ENCODE measurements at places on chromosomes 1 and 21. TPM values are rescaled to one million over a fixed set of nuclear protein-coding genes. Genes with fewer than 3 reads are reported as not detected.

The SMPDL3B gene
- not detected for total RNA-seq

The SLC2A1 gene
- total RNA-seq = 164 TPM

The GPA33 gene
- not detected for total RNA-seq

The TAL1 gene
- total RNA-seq = not detected

The FAM131C gene
- not detected for total RNA-seq

GRCh38 chr1:110133436-110133835 lies 16.9 kb upstream of the SLC6A17 start:
- no peak for DNase-seq

DNA sequence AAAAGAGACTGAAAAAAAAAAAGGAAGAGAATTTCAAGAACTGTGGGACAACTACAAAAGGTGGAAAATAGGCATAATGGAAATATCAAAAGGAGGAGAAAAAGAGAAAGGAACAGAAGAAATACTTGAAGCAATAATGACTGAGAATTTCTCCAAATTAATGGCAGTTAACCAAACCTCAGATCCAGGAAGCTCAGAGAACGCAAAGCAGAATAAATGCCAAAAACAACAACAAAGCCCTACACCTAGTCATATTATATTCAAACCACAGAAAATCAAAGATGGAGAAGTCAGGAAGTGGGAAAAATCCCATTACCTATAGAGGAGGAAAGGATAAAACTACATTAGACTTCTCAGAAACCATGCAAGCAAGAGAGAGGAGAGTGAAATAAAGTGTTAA lies 20.7 kb upstream of the AHCYL1 start:
- DNase-seq = no peak

DNA sequence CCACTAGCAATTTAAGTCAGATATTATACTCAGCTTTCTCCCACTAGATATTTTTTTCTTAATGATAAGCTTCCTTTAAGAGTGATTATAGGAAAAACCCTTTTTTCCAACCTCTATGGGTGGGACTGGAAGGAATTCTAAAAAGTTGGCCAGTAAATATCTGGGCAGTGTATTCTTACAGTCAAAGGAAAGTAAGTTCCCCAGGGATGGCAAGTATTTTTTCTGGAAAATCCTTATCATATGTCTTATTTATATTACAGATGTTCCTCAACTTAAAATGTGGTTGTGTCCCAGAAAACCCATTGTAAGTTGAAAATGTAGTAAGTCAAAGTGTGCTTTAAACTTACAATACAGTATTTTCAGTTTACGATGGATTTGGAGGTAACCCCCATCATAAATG lies 29.2 kb downstream of the CMPK1 start:
- DNase-seq = no peak

GRCh38 chr1:5503556-5504363 lies 488.5 kb downstream of the NPHP4 start:
- DNase-seq = no peak

DNA sequence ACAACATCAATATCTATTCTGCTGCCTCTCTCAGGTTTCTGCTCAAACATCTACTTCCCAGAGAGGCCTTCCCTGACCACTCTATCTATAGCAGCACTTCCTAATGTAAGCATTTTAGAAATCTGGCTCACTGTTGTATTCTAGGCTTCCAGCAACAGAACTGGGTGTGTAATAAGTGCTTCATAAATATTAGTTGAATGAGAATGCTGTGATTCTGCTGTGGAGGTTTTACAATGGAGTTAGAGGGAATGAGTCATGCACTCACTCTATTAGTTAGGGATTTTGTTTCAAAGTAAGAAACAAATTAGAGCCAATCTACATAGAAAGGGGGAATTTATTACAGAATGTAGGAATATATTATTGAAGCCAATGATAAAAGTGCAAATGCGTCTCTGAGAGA lies 38.6 kb upstream of the SLC35F3 start:
- no peak for DNase-seq

DNA sequence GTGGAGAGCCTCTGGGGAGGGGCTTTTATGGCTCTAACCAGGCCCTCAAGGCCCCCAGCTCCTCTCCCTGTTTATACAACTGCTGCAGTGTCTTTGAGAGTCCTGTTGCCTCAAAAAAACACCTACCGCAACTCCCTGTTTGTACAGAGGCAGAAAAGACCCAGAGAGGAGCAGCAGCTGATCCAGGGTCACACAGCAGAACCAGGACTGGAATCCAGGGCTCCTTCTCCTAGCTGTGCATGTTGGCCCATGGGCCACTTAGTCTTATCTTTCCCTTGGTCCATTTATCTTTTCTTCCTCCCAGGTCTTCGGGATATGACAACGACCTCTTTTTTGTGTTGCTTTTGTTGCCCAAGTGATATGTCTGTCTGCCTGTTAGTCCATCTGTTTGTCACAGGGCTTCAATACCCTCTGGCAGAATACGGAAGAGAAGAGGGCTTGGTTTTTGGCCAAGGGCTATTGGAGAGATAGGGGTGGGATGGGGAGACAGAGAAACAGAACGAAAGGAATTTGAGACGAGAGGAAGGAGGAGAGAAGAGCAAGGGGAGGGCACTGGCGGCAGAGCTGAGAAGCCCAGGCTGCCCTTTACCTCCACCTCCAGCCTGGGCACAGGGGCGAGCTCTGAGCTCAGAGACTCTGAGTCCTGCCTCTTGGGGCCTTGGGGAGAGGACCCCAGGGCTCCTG lies 33.5 kb upstream of the WASF2 start:
- DNase-seq = no peak

- no peak for DNase-seq
These were observed 90.6 kb downstream of the ATP6V1G3 start for GRCh38 chr1:198449727-198450433.

- no peak for DNase-seq
These were observed 6.9 kb upstream of the MX1 start for GRCh38 chr21:41418956-41419680.

DNA sequence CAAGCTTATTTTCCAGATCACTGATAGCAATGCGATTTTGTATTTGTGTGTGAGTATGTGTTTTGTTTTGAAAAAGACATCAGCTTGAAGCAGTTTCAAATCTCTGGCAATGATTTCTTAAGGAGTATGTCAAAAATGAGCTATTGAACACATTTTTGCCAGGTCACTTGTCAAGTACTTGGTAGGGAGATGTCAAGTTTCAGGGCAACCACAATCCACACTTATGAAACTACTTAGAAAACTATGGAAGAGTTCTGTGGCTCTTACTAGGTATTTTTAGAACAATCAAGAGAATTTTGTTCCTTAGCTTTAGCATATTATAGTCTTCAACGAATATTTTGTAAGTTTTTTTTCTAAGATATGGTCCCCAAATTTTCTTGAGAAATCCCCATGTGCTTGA lies 318.8 kb upstream of the ZRANB2 start:
- no peak for DNase-seq

- no peak for DNase-seq
These were observed 6.8 kb upstream of the PEAR1 start for GRCh38 chr1:156886583-156887281.

- DNase-seq = no peak
These were observed 8.4 kb downstream of the LRRC3 start for GRCh38 chr21:44463724-44464123.

GRCh38 chr1:228778026-228778425 lies 42.7 kb downstream of the RHOU start:
- no peak for DNase-seq

DNA sequence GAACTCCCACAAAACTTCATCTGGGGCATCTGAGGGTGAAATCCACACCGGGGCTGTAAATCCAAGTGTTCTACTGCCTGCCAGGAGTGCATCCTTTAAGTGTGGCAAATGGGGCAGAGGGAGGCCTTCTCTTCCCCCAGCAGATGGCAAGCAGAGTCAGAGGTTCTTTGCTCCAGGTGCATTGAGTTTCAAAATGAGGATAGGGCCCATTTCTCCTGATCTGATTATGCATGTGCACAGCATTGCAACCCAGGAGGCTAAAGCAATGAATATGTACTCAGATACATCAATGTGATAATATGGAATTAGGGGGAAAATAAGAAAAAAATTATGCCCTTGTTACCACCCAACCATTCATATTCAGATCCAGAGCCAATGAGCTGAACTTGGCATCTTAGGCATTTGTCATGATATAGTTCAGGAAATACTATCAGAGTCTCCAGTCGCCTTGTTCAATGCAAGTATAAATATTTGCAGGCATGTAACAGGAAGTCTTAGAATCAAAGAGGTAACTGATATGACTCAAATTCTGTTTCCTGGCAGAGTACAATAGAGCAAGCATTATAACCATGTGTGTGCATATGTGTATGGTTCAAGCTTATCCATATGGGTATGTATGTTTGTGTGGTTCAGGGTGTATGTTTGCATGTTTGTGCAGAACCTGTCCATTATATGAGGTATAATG lies 473.8 kb upstream of the PKN2 start:
- DNase-seq = no peak

GRCh38 chr1:197181982-197182381 lies 35.5 kb upstream of the ASPM start:
- no peak for DNase-seq

- no peak for DNase-seq
These were observed 1.7 kb upstream of the LAMB3 start for GRCh38 chr1:209653915-209654351.

GRCh38 chr1:93587354-93587753 lies 94.3 kb downstream of the BCAR3 start:
- DNase-seq = no peak

DNA sequence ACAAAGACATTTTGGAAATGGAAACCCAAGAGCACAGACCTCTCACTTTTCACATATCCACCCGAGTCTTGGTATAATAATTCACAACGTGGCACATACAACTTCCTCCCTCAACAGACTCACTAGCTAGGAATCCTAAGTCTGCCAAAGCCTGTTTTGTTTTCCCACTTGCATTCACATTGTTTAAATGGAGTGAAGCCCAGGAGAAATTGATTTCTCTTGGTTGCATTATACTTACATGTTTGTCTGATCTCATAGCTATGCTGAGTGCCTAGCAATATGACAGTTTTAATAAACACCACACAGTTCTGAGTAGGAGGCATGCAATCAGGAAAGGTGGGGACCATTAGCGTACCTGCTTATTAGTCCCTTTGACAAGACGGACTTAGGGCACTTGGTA lies 348.6 kb upstream of the ADGRL4 start:
- no peak for DNase-seq

GRCh38 chr1:2906085-2906484 lies 104.6 kb upstream of the TTC34 start:
- DNase-seq = no peak

DNA sequence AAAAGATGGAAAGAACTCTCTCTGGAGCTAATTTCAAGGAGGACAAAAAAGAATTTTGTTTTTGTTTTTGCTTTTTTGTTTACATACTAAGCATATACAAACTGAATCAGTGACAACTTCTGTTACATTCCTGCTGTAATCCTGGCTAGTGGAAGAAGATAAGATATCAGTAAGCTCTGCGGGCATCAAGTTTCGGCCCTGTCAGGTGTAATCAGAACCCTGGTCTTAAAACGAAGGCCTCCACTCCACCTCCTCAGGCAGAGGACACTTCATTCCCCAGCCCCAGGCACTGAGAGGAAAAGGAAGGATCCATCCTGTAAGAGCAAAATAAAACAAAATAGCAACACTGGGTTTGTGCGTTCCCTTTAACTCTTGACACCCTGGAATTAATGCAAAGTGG lies 88.9 kb upstream of the ARHGAP29 start:
- peak; percentile 25 for DNase-seq

DNA sequence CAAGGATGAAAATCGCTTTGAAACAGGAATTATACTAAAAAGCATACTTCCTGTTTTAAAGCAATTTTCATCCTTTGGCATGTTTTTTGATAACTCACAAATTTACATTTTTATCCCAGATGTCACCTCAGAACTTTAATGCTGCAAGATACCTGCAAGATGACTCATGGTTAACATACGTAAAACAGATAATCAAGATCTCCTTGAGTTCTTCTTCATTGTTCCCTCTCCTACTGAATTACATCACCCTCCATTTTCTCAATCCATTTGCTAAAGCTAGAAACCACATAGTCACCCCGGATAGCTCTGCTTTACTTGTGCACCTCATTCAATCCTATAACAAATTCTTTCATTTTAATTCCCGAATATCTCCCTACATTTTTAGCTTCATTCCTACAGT lies 1114.2 kb downstream of the PLA2G4A start:
- DNase-seq = no peak

DNA sequence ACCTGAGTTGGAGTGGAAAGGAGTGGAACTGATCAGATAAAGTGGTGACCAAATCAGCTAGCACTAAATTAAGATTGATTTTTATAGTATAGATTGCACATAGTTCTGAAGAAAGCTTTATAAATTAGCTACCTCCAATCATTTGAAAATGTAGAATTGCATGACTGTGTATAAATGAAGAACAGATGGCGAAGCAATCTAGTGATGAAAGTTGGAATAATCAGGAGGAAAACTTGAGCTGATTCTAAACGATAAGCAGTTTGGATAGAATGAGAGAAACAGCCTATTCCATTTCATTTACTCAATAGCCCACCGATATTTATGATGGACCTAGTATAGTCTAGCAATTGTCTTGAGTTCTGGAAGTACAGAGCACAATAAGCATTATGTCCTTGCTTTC lies 661.5 kb downstream of the PLA2G4A start:
- DNase-seq = no peak

- DNase-seq = no peak
These were observed 130.6 kb downstream of the IGSF21 start for GRCh38 chr1:18238190-18238589.

- DNase-seq = peak; percentile 89
These were observed 1.5 kb upstream of the KRTAP10-6 start for GRCh38 chr21:44593598-44594405.

GRCh38 chr1:15225461-15225860 lies 21.6 kb upstream of the FHAD1 start:
- DNase-seq = no peak

DNA sequence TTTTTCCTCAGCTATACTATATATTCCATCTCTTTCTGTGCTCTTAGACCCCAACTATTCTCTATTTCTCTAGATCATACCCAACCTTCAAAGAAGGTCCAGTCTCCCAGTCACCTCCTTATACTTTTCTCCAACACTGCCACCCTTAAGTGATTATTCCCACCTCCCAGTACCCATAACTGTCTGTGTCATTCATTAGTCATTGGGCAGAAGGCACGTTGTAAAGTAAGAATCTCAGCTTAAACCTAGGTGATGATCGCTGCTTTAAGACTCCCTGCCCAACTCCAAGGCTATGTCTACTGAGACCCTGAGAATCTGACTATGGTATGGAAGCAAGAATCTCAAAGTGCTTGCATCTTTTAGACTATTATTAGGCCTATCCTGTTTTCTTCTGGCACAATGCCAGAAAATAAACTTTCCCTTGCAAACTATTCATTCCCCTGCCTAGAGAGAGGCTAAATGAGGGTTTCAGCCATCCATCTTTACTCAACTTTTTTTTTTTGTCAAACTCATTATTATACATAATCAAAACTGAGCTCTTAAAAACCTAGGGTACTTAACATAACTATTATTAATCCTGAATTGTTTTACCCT lies 174.3 kb upstream of the DPT start:
- no peak for DNase-seq

- peak; percentile 40 for DNase-seq
These were observed 104.8 kb upstream of the POU3F1 start for GRCh38 chr1:38151399-38151798.

DNA sequence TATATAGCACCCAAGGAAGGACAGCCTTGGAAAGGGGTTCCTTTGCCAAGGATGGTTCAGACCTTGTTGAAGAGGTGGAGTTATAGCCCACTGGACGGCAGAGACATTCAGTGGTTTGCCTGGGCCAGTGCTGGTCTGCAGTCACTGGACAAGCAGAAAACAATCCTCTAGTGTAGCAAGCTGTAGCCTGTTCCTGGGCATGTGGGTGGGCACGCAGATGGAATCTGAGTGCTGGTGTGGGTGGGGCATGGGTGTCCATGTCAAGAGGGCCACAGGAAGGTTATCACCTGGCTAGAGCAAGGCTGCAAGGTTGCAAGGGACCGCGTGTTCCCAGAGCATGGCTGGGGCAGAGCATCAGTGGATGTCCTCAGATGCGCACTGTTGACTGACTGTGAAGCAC lies 244.7 kb downstream of the PTPRU start:
- DNase-seq = no peak

Measured in myocyte (in vitro differentiated cells).